COR-L47 (cell line): ENCODE measurements at places on chromosomes 5 and 9.

DNA sequence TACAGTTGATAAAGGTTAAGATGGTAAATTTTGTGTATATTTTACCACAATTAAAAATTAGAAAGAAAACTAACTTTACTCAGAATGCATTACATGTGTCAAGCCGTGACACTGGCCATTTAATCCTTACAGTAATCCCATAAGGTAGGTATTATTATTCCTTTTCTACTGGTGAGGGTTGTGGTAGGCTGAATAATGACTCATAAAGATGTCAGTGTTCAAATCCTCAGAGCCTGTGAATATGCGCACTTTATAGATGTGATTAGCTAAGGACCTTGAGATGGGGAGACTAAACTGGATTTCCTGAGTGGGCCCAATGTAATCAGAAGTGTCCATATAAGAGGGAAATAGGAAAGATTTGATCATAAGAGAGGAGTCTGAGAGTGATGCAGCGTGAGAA is 288.1 kb downstream of the TMEM167A start:
- no peak for DNase-seq

GRCh38 chr5:59607138-59607765 is 286.3 kb downstream of the PDE4D start:
- peak; percentile 41 for DNase-seq

DNA sequence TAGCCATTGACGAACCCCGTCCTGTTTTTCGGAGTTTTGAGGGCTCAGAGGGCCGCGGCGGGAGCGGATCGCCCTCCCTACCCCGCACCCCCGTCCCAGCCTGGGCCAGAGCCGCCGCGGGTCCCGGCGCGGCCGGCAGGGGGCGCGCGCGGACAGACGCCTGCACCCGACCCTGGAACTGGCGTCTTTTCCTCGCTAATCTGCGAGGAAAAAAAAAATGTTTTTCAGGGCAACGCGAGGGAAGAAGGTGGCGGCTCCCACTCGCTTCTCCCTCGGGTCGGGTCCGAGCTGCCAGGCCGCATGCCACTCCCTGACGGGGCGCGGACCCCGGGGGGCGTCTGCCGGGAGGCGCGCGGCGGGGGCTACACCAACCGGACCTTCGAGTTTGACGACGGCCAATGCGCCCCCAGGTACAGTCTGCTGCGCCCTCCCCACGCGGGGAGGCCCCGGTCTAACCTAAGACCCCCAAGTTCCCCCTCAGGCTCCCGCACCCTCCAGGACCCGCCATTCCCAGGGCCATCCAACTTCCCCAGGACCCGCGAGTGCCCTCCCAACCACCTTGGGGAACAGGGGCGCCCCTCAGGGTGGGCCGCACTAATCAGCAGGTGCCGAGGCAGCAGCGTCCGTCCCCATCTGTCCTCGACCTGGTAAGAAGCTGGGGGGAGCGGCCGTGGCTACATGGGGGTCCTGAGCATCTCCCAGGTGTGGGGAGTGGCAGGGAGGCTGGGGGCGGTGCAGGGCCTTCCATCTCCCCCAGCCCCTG is at the start of gene KCNT1:
Gene KCNT1 (plus strand): TSS at position 227 of the 763 bp plus-strand sequence. CDS start 74 bp downstream, at position 301.
- DNase-seq, result peak; percentile 9

GRCh38 chr9:121292801-121293241 is 24.9 kb downstream of the GSN start:
- no peak for DNase-seq

DNA sequence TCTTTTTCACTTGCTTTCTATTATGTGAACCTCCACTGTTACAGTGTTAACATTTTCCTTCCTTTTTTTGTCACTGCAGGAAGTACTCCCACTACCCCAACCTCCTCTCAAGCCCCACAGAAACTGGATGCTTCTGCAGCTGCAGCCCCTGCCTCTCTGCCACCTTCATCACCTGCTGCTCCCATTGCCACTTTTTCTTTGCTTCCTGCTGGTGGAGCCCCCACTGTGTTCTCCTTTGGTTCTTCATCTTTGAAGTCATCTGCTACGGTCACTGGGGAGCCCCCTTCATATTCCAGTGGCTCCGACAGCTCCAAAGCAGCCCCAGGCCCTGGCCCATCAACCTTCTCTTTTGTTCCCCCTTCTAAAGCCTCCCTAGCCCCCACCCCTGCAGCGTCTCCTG is 18.8 kb downstream of the NUP214 start:
- no peak for DNase-seq

GRCh38 chr9:132066057-132066456 is 13.6 kb downstream of the MED27 start:
- DNase-seq, result no peak

GRCh38 chr5:176820937-176821336 is 10.6 kb downstream of the UNC5A start:
- DNase-seq, result no peak

DNA sequence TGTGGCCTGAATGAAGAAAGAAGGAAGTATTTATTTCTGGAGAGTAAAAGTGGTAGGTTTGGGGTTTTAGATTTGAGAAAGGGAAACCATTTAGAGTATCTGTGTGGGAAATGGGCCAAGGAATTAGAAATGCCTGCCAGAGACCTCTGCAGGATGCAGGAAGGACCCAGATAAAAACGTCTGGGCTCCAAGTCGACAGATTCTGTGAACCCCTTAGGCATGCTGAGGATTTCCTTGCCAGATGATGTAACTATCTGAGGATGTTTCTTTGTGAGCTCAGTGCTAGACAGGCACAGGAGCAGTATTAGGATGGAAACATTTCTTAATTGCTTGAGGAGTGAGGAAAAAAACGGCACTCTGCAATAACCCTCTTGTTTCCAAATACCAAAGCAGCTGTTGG is 251.8 kb upstream of the DMRT1 start:
- no peak for DNase-seq
